ENCODE measurements at places on chromosomes 5 and 9.

DNA sequence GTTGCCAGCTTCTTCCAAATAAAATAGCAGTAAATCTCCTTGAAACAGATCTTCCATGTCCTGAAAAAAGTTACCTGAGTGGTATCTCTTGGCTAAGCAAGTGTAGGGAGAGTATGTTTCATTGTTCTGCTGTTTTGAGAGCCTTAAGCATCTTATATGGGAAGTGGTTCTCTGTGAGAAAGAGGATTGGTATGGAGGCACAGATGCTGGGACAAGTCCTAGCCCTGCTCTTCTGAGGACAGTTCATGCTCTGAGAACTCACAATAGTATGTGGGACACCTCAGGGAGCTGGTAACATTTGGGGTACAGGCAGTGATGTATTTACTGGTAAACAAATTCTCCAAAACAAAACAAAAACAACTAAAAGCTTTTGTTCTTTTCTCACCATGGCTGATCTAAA, 2.0 kb downstream of the PPP3R2 start:
- H3K27ac ChIP-seq: no peak overlapping the region
- DNase-seq: no peak
- H3K27me3 ChIP-seq: peaks cover 6% of the 10 kb centered on the region
- H3K4me3 ChIP-seq: no peak overlapping the region
- peaks cover 4% of the 10 kb centered on the region for H3K4me1 ChIP-seq

DNA sequence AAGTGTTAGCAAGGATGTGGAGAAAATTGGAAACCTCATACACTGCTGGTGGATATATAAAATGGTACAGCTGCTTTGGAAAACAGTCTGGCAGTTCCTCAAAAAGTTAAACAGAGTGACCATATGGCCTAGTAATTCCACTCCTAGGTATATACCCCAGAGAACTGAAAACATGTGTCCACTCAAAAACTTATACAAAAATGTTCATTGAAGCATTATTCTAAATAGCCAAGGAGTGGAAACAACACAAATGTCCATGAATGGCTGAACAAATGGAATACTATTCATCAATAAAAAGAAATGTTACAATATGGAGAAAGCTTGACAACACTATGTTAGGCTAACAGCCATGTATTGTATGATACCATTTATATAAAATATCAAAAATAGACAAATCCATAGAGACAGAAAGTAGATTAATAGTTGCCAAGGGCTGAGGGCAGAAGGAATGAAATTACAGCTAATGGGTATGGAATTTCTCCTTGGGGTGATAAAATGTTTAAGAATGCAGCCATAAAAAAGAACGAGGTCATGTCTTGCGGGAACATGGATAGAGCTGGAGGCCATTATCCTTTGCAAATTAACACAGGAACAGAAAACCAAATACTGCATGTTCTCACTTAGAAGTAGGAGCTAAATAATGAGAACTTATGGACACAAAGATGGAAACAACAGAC, 33.6 kb upstream of the FBP1 start:
- no peak overlapping the region for H3K4me3 ChIP-seq
- no peaks in the 10 kb centered on the region for H3K27me3 ChIP-seq
- no peak overlapping the region for H3K27ac ChIP-seq
- no peak for DNase-seq
- H3K4me1 ChIP-seq: peaks cover 5% of the 10 kb centered on the region

DNA sequence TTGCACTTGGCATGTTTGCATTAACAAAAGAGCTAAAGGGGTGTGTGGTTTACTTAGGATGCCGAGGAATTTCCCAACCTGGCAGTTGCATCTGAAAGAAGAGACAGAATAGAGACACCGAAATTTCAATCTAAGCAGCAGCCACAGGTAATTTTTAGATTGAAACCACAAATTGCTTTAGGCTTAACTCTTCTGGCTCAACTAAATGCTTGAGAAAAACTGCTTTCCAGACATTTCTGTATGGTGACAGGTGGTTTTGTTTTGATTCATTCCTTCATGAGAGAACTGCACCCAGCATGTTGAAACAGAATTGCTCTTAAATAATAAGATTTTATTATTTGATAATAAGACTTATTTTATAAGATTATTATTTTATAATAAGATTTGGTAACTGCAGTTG, 21.5 kb downstream of the SECISBP2 start:
- H3K27ac ChIP-seq: no peak overlapping the region
- H3K36me3 ChIP-seq: peaks cover 52% of the 10 kb centered on the region
- H3K27me3 ChIP-seq: no peaks in the 10 kb centered on the region
- no peak overlapping the region for H3K4me3 ChIP-seq

DNA sequence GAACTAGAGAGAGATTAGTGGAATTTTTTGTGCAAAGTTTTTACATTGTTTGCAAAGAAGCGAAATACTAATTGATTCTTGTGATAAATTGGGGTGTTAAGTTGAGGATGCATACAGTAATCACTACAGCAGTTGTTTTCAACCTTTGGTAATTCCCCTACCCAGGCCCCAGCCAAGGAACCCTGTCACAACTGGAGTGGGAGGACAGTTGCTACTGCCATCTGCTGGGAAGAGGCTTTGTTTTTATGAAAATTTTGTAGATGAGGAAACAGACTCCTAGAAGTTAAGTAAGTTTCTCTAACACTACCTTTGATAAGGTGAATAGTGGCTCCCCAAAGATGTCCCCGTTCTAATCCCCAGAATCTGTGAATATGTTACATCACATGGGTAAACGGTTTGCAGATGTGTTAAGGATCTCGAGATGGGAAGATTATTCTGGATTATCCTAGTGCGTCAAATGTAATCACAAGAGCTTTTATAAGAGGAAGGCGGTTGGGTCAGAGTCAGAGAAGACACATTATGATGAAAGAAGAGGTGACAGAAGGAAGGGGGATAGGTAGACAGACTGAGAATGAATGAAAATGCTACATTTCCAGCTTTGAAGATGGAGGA, 34.0 kb upstream of the PPP1R2B start:
- DNase-seq: no peak
- H3K4me3 ChIP-seq: no peak overlapping the region
- no peak overlapping the region for H3K27ac ChIP-seq
- no peaks in the 10 kb centered on the region for H3K36me3 ChIP-seq

DNA sequence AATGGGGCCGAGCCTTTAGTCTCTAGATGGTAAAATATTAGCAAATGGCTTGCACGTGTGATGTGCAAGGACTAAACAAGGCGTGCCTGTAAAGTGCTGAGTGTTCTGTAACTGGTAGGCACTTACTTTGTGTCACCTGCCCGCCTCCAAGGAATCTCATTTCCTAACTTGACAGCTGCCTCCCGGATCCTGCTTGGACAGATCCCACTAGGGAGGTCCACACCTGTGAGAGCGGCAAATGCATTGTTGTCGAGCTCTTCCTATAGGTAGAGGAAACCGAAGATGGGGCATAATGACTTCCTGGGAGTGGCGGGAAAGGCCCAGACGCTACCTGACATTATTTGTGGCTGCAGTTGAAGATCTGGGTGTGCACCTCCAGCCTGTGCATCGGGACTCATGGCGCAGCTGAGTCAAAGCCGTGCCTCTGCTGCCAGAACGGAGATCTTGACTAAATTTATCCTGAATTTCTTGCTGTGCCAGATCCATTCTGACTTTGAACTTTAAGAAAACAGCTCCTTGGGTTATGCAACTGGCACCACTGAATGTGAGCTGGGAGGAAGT, 79.8 kb downstream of the TENT4A start:
- DNase-seq: no peak
- no peak overlapping the region for H3K27ac ChIP-seq
- no peak overlapping the region for H3K4me3 ChIP-seq
- H3K4me1 ChIP-seq: no peaks in the 10 kb centered on the region

GRCh38 chr9:112015736-112016135, 119.1 kb downstream of the UGCG start:
- H3K36me3 ChIP-seq: no peaks in the 10 kb centered on the region
- H3K4me1 ChIP-seq: peaks cover 2% of the 10 kb centered on the region
- H3K4me3 ChIP-seq: no peak overlapping the region
- DNase-seq: no peak
- H3K27ac ChIP-seq: no peak overlapping the region
- H3K27me3 ChIP-seq: no peaks in the 10 kb centered on the region

GRCh38 chr5:153981905-153982605, 56.7 kb downstream of the FAM114A2 start:
- H3K4me3 ChIP-seq: no peak overlapping the region
- H3K27ac ChIP-seq: no peak overlapping the region
- H3K36me3 ChIP-seq: no peaks in the 10 kb centered on the region
- peaks cover 5% of the 10 kb centered on the region for H3K27me3 ChIP-seq
- DNase-seq: no peak
- H3K4me1 ChIP-seq: no peaks in the 10 kb centered on the region

- no peak overlapping the region for H3K4me3 ChIP-seq
- H3K4me1 ChIP-seq: peaks cover 10% of the 10 kb centered on the region
- no peak for DNase-seq
- H3K27me3 ChIP-seq: no peaks in the 10 kb centered on the region
- H3K36me3 ChIP-seq: peaks cover 16% of the 10 kb centered on the region
- peak overlapping the region; percentile 37 for H3K27ac ChIP-seq
These were observed 72.3 kb upstream of the NIPAL4 start for GRCh38 chr5:157387683-157388093.

- no peak overlapping the region for H3K27ac ChIP-seq
- DNase-seq: no peak
- H3K36me3 ChIP-seq: no peaks in the 10 kb centered on the region
- peaks cover 14% of the 10 kb centered on the region for H3K4me1 ChIP-seq
- peaks cover 22% of the 10 kb centered on the region for H3K27me3 ChIP-seq
- no peak overlapping the region for H3K4me3 ChIP-seq
These were observed 219.1 kb downstream of the C9orf50 start for GRCh38 chr9:129401623-129402370.

GRCh38 chr5:161216877-161217276, 329.6 kb downstream of the GABRB2 start:
- no peak overlapping the region for H3K27ac ChIP-seq
- H3K27me3 ChIP-seq: no peaks in the 10 kb centered on the region
- H3K36me3 ChIP-seq: no peaks in the 10 kb centered on the region

- no peaks in the 10 kb centered on the region for H3K36me3 ChIP-seq
- no peaks in the 10 kb centered on the region for H3K27me3 ChIP-seq
- peaks cover 19% of the 10 kb centered on the region for H3K4me1 ChIP-seq
- no peak overlapping the region for H3K27ac ChIP-seq
These were observed 381.4 kb upstream of the RGMB start for GRCh38 chr5:98391921-98392625.

DNA sequence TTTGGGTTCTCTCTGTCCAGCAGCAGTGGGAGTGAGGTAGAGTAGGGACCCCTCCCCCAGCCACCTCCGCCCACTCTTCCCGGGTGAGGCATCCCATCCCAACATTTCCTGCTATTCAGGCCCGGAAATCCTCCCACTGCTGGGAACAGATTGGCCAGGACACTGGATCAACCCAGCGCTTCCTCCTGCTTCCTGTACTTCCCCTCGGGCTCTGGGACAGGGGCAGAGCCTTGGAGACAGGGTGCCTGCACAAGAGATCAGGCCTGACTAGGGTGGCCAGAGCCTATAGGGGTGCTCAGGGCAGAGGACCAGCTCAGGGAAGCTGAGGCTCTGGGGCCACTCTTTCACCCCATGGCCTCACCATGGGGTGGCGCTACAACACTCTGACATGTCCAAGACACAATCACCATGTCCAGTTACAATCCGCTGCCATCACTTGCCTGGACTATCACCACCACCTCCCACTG, 14.5 kb downstream of the SH2D3C start:
- no peak overlapping the region for H3K27ac ChIP-seq
- H3K36me3 ChIP-seq: no peaks in the 10 kb centered on the region
- no peaks in the 10 kb centered on the region for H3K4me1 ChIP-seq

DNA sequence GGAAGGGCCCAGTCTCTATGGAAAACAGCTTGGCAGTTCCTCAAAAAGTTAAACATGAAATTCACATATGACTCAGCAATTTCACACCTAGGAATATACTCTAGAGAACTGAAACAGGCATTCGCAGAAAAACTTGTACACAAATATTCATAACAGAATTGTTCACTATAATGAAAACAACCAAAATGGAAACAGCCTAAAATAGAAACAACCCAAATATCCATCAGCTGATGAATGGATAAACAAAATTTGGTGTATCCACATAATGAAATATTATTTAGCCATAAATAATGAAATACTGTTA, 4.8 kb upstream of the GPR150 start:
- peaks cover 29% of the 10 kb centered on the region for H3K27me3 ChIP-seq
- H3K4me3 ChIP-seq: no peak overlapping the region

DNA sequence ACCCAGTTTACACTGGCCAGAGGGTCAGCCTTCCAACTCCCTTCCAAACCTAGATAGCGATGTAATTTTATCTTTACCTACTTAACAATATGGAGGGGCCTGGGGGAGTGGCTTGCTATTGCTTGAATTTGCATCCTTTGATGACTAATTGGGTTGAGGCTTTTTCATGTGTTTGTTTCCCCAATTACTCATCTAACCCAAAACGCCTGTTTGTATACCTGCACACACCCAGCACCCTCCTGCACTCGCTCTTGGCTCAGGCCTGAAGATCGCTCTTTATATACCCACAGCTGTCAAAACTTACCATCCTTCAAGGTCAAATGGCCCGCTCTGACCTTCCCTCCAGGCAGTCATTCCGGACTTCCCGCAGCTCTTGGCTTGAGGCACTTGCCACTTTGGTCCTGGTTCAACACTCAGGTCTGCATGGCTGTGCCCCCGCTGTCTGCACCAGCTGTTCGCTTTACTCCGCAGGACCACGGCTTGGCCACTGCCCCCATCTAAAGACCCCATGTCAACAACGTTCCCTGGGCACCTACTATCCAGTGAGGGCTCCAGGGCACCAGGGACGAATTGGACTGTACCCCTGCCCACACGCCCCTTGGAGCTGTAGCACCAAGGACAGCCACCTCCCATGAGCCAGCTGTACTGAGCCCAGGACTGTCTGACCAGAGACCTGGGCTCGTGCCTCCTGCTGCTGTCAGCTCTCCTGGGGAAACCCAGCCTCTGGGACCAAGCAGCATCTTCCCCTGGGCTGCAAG, 76.1 kb upstream of the ADAMTS2 start:
- H3K27ac ChIP-seq: no peak overlapping the region
- H3K27me3 ChIP-seq: peaks cover 15% of the 10 kb centered on the region
- no peak for DNase-seq
- H3K4me3 ChIP-seq: no peak overlapping the region
- H3K36me3 ChIP-seq: no peaks in the 10 kb centered on the region
- H3K4me1 ChIP-seq: peaks cover 5% of the 10 kb centered on the region

GRCh38 chr9:33202552-33203201, 35.5 kb upstream of the B4GALT1 start:
- H3K27me3 ChIP-seq: peaks cover 3% of the 10 kb centered on the region
- no peak overlapping the region for H3K4me3 ChIP-seq
- H3K4me1 ChIP-seq: no peaks in the 10 kb centered on the region
- no peak overlapping the region for H3K27ac ChIP-seq
